SK-N-DZ (cell line): ENCODE measurements at places on chromosomes 6 and 20.

DNA sequence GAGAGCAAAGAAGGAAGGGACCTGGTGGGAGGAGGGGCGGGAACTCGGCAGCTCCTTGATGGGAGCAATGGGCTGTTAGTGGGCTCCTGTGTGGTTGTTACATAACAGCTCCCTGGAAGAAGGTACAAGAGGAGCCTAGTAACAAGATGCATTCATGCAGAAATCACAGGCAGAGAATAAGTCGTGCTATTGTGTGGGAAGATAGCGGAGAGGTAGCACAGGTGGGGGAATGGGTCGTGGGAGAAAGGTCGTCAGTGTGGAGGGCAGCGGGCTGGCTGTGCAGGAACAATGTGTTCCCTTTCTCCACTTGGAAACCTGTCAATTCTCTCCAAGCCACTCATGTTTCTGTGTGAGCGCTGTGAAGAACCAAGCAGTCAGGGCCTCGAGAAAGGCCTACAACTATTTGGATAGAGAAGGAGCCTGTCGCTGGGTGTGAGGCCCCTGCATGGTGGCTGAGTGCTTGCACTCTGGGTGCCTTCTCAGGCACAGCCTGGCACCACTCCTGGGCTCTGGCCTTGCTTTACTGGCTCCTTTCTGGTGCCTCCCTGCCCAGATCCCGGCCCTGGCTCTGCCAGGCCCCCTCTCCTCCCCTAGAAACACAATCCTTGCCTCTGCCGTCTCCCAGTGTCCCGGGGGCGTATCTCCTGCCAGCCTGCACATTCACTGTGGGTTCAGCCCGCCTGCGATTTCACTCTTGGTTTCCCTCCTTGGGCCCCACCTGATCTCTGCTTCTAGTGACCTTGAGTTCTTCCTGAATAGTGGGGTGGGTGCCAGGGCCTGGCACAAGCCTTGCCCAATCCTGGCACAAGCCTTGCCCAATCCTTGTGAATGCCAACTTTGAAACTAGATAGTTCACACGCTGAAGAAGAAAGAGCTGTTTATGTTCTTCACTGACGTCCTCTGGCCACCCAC, 7.4 kb upstream of the FGD2 start:
- no peak for DNase-seq

GRCh38 chr6:25369036-25369432, 89.9 kb downstream of the CARMIL1 start:
- no peak for DNase-seq

DNA sequence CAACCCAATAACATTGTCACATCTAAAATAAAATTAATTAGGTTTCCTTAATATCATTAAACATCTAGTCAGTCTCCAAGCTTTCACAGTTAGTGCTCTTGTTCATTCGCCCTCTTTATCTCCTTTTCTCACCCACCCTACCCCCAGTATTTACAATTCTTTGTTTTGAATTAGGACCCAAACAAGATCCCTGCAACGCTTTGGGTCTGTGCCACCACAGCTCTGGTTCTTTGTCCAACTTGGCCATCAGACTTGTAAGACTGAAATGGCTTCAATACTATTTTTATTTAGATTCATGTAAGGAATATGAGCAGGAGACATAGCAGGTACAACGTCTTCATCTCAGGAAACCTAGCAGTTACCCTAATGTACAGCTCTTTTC, 276.5 kb downstream of the CDKAL1 start:
- no peak for DNase-seq

- no peak for DNase-seq
These were observed 13.1 kb downstream of the NTSR1 start for GRCh38 chr20:62721511-62722370.
